ENCODE measurements at places on chromosomes 12 and 14.

- no peak for DNase-seq
Observed at GRCh38 chr12:1888923-1889322, 29.5 kb downstream of the CACNA2D4 start.

DNA sequence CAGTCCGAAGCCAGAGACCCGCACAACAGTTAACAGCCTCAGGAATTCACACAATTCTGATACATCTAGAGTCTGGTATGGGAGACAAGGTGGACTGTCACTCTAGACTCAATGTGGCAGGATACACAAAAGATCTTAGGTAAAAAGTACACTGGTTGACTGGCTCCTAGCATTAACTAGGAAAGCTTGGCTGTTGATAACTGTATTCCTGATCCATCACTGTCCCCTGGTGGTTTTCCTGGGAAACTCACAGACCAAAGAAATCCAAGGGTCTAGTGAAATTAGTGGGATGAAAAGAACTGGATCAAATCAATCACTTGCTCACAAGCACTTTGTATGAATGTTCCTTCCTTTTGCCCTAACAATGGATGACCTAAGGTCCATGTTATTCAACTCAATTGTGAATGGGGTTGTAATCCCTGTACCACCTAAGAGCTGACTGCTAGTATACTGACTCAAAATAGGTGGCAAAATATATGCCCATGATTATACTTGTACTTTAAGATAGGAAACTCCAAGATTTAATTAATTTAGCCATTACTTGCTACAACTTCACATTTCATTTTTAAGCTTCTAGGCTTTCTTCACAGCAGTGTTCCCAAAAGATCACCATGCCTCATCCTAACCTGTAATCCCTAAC is 14.0 kb downstream of the NPC2 start:
- DNase-seq: peak; percentile 61

GRCh38 chr14:68693926-68694325 is 98.9 kb downstream of the ZFP36L1 start:
- no peak for DNase-seq

DNA sequence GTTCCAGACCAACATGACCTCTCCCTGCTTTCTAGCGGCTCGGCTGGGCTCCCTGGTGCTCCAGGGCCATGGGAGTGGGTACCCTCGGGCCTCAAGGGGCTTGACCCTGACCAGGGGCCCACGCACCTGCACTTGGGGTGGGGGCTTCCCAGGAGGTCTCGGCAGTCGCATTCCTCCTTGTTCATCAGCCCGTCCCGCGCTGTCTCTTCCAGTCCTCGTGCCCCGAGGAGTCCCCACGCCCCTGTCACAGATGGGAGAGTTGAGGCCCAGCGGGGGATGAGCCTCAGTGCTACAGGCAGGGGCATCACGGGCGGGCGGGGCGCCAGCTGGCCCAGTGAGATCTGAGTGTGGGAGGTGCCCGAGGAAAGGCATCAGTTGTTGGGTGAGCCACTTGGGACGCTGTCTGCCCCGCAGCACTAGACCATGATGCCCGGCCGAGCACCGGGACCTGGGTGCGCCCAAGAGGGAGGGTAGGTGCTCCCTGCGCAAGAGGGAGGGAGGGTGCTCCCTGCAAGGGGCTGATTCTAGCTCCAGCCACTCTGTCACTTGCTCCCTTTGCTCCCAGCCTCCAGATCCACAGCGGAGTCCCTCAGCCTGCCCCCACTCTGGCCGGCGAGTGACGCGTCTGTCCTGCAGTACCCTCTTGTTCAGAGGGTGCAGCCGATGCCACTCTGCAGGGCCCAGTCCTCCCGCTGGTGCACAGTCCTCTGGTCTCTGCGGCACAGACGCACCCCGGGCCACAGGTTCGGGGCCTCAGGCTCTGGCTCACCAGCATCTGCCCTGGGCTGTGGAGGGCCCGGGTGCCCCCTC is 23.8 kb downstream of the MMP17 start:
- DNase-seq: no peak

GRCh38 chr14:69643430-69644200 is 32.2 kb downstream of the SUSD6 start:
- peak; percentile 69 for DNase-seq

GRCh38 chr14:20614038-20614840 is 23.1 kb upstream of the RNASE12 start:
- DNase-seq: peak; percentile 35

DNA sequence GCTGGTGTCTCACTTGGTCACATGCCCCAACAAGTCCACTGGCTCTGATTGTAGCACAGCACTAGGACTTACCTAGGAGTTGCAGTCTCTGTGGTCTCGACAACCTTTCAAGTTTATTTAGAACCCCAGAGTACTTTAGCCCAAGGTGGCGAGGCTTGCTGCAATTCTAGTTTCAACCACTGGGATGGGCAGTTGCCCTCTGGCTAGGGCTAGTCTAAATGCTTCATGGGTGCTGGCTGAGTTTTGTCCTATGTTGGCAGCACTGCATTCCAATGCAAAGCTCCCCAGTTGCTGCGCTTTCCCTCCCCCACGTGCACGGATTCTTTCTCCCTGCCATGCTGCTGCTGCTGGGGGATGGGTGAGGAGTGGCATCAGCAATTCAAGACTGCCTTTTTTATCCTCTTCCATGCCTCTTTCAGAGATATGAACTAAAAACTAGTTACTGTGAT is 207.9 kb downstream of the SYNE2 start:
- no peak for DNase-seq
